ENCODE measurements at places on chromosomes 1 and 21.

DNA sequence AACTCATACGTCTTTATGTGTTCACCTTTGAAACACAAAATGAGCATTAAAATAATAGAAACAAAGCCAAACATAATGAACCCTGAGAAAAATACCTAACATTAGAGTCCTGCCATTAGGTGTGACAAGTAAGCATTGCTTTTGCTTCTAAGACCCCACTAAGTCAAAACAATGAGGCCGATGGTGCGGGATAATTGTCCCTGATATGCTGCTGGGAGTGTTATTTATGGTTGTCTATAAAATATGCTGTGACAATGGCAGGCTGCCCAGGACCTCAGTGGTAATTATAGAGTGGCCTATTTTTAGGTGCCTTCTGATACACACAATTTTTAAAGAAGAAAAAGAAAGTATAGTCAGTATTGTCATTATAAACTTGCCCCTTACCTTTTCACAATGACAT is 1423.1 kb downstream of the AMY1C start:
- no peak for DNase-seq

DNA sequence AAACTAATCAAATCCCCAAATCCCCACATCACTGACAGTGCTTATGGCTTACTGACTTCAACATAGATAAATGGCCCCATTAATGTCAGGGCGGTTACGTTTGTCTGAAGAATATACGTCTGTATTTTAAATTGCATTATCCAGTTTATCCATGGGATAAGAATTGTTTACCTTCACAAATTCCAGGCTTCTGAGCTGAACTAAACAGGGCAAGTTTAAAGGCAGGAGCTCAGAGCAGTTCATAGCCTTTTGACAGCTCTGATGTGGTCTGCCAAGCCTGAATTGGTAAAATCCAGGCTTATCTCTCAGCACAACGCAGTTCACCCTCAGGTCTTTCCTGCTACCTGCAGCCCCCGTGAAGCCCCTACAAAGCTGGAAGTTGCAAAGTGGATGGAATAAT is 79.5 kb upstream of the GREM2 start:
- no peak for DNase-seq

DNA sequence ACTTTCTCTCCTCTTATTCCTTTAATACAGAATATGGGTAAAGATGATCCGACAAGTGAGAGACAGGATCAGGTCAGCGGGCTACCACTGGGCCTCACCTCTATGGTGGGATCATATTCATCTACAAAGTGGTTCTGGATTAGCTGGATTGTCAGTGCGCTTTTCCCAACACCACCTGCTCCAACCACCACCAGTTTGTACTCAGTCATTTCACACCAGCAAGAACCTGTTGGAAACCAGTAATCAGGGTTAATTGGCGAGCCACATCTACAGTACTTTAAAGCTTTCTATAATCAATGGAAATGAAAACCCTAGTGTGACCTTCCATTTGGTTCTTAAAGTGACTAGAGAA is 643 bp downstream of the NRAS start:
- DNase-seq = no peak

DNA sequence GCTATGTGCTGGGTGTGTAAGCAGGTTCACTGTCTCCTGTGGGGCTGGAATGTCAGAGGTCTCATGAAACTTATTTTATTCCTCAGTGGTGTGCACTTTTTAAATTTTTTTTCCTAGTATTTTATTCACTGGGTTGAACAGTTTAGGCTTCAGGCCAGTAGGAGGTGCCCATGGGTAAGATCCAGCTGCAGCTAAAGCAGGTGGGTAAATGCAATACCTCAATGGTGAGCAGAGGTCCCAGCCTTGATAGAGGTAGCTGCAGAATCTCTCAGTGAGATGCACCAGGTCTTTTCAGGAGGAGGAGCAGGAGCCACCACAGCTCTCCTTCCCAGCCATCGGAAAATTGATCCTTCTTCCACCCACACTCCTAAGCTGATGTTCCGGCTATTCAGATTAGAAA is 12.6 kb upstream of the OR6N2 start:
- DNase-seq = peak; percentile 53

DNA sequence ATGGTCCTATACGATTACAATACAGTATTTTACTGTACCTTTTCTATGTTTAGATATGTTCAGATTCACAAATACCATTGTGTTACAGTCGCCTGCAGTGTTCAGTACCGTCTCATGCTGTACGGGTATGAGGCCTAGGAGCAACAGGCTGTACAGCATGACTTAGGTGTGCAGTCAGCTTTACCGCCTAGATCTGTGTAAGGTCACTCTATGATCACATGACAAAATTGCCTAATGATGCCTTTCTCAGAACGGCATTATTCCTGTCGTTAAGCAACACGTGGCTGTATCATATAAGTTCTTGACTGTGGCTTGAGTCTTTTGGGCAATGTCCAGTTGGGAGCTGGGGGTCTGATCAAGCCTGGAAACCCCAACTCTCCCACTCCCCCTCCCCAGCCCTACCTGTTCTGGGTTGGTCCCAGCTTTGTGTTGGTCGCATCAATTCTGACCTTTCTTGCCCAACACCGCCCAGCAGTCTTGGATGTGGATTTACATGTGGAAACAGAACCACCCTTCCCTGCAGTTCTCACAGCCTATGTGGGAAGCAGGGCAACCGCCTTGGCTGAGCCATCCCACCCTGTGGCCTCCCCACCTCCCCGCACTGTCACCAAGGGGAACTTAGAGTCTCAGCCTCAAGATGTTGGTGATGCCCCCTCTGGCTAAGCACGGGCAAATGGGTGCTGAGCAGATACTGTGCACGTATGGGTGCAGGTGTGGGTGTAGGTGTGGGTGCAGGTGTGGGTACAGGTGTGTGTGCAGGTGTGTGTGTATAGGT is 80.2 kb upstream of the ACTL8 start:
- DNase-seq = no peak

DNA sequence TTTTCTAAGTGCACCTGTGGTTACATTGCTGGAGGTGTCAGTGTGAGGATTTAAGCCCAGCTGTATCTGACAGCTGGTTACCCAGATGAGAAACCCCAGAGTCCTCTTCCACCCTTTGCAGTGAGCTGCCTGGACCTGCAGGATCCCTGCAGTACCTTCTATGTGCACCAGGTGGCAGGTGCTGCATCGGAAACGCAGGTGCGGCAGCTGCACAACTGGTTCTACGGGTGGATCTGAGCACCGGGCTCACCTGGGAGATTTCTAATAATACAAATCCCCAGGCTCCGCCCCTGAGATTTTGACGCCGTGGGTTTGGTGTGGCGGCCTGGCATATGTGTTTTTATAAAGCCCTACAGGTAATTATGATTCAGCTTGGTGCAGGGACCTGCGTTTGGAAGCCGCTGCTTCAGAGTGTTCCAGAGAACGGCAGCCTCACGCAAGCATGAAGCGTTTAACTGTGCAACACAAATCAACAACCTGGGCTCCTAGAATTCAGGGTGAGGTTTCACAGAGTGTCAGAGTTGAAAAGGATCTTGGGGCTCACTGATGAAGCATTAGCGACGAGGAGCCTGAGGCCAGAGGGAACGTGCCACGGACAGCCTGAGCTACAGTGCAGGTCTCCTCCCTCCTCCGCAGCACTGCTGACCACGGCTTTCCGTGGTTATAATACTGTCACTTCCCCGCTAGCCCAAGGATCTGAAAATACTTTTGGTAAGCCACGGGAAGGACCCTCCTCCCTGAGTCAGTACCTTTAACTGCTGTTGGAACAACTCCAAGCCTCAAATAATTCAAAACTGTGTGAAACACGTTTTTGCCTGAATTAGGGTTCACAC is 96.7 kb upstream of the TRABD2B start:
- DNase-seq = peak; percentile 63

DNA sequence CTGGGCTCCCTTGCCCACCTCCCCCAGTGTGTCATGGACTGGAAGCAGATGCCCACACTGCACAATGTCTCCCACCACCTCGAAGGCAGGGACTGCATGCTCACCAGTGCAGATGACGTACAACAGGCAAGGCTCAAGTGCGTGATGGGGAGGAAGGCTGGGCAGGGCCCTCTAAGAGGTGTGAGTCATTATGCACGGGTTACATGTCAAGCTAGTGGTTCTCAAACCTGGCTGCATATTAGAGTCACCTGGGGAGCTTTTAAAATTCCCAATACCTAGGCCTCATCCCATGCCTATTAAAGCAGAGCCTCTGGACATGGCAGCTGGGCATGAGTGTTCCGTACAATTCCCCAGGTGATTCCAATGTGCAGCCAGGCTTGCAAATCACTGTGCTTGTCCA is 137.9 kb upstream of the NGF start:
- DNase-seq = no peak

GRCh38 chr1:197799271-197799670 is 24.0 kb upstream of the DENND1B start:
- no peak for DNase-seq

DNA sequence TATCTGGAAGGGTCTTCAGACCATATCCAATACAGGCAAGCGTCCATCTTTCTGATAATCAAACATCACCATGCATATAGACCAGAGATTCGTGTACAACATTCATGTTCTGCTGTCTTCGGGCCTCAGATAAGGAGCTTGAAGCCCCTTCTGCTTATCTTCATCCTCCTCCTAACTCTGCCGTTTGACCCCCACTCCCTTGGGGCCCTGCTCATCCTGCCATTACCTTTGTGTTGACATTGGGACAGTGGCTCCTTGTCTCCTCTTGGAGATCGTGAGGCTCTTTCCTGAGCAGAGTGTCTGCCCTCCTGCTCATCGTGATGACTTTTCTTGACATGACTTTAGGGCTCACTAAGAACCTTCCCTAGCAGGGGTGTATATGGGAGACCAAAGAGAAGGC is 37.3 kb downstream of the ACTL8 start:
- DNase-seq = no peak

- DNase-seq = no peak
Observed at GRCh38 chr1:172208635-172209034, 211.8 kb upstream of the C1orf105 start.

DNA sequence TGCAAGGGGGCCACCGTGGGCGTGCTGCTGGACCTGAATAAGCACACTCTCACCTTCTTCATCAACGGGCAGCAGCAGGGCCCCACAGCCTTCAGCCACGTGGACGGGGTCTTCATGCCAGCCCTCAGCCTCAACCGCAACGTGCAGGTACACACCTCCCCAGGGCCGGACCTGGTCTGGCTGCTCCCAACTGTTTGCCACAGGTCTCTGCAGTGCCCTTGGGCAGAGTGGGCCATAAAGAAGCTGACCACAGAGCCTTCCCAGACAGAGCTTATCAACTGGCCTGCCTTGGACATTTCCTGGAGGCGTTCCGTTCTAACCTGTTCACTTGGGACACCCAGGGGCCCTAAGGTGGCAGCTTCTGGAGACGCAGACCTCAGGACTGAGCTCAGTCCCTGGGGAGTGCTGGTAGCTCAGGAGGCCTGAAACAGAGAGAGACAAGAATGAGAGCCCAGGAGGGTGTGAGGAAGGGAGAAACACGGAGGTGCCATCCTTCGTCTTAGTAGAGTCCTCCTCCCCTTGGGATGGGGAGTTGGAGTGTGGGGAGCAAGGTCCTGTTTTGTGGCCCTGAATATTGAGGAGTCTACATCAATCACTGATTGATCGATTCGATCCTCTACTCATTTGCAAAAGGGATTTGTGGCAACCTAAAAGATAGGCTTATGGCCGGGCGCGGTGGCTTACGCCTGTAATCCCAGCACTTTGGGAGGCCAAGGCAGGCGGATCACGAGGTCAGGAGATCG is 27.0 kb upstream of the GNPAT start:
- DNase-seq = no peak

DNA sequence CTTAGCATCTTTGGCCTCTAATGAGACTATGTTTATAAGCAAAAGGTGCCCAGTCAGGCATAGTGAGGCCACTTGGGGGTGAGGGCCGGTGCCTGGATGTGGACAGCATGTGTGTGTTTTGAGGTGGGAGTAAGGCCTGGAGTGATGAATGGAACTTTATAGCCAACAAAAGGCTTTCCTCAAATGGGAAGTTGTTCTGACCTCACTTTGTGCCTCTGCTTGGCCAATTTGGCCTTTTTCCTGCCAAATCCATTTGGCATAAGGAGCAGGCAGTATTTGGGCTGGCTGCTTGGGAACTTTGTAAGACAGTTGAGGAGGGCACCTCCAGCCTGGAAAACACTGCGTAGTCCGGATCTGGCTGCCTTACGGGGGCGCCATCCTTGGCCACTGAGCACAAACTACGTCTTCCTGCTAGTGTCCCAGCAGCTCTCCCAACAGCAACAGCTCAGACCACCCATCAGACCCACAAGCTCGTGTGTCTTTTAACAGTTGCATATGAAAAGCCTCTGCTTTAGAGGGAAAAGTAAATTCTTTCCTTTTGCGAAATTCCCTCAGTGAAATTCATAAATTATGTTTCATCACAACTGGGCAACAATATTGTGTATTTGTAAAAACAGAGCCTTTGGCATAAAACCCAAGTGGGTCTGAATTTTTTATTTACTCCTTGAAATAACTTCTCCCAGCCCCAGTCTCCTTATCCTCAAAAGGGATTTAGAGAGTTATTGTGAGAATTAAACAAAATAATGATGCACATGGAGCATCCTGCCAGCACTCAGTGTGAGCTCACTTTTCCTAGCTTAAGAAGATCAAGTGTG is 322.9 kb downstream of the DISC1 start:
- no peak for DNase-seq

DNA sequence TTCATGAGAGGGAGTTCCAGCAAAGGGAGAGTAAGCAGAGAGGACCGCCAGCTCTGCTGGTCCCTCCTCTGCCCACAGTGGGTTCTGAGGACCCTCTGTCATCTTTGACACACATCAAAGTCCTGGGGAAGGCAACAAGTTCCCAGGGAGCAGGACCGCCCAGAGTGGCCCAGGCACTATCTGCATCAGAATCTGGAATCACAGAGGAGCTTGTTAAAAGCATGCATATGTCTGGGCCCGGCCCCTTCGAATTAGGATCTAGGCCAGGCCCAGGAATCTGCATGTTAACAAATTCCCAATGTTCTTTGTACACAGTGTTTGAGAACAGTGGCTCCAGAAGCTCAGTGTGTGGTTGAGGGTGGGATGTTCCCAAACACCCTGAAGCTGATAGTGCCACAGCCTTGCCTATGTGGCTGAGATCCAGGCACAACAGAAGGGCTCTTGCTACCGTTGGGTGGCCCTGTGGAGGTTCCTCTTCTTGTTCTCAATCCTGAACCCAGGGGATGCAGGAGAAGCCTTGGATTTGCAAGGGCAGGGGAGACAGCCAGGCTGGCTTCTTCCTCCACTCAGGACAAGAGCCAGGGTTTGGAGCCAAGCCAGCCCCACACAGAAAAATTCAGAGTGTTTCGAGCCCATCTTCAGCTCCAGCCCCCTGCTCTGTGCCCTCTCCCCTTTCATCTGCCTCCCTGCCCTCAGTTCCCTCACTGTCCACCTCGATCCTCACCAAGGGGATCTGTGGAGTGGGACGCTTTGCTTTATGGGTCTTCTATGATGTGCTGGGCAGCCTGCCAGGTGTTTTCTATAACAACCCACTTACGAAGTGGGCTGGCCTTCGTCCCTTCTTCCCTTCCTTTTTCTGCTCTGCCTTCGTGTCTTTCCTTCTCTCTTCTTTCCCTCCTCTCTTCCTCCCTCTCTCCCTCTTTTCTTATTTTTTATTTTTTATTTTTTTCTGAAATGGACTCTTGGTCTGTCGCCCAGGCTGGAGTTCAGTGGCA is 129.0 kb upstream of the TMPRSS2 start:
- no peak for DNase-seq

DNA sequence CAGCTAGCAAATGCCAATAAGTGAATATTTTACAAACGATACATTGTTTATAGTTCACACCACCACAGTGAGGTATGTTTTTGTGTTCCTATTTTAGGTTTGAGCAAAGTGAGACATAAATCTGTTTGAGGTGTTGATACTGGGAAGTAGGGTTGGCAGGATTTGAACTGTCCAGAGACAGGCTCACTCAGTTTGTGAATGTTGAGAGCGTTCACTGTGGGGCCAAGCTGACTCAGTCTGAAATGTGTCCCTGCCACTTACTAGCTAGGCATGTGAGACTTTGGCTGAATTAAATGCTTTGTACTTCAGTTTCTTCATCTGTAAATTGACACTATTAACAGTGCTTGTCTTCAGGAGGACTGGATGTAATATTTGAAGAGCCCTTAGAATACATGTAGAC is 35.1 kb downstream of the DIRAS3 start:
- DNase-seq = no peak

Data from CD4-positive, alpha-beta T cell treated with Interleukin-12 subunit alpha and Interleukin-12 subunit beta, for 1 hour (primary cell).